ENCODE measurements at places on chromosomes 13 and 19.

- peak; percentile 78 for DNase-seq
Observed at GRCh38 chr19:2273356-2274184, 8.4 kb downstream of the PEAK3 start.

DNA sequence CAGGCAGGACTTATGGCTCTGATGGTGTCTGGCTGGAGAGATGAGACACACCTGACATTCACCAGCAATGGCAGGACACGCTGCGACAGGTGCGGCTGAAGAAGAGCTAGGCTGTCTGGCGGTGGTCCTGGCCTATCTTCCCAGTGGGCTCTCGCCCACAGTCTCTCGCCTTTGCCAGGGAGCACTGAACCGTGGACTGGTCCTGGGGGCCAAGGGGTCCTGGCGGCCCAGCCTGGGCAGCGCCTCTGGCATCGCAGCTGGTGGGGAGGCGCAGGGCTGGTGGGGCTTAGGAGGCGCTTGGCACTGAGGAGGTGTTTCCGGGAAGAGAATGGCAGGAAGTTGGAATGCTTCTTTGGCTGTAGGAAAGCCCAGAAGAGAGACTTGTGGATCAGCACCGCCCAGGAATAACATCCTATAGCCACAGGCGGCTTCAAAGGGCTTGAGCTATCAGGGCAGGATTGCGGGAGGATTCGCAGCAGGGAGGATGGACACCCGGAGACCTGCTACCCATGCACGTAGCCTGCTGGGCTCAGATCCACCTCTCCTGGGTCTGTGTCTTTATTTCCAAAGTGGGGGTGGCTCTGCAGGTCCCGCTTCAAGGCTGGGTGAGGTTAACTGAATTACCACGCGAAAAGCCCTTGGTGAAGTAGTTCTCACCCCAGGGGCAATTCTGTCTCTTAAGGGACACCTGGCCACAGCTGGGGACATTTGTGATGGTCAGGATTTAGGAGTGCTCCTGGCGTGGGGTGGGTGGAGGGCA, 14.6 kb downstream of the KDM4B start:
- no peak for DNase-seq

DNA sequence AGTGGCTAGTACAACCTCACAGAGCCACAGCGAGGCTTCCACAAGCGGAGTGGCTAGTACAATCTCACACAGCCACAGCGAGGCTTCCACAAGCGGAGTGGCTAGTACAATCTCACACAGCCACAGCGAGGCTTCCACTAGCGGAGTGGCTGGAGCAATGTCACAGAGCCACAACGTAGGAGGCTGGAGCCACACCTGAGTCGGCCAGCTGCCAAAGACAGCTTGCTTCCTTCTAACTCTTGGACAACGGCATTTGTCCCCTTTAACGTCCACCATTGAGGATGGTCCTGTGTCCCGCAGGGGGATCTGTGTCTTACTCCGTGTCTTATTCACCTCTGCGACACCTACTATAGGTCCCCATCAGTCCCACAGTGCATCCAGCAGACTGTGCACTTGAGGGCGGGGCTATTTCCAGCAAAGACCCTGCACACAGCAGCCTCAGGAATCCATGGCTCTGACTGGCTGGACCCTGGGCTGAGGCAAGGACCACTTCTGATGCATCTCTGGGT, 3.7 kb downstream of the ZNF787 start:
- no peak for DNase-seq

GRCh38 chr13:21511849-21512248, 52.7 kb upstream of the ZDHHC20 start:
- no peak for DNase-seq

GRCh38 chr19:45817725-45818301, 2.7 kb upstream of the RSPH6A start:
- DNase-seq: no peak

GRCh38 chr19:18647807-18648206, 11.0 kb downstream of the KLHL26 start:
- DNase-seq: no peak

DNA sequence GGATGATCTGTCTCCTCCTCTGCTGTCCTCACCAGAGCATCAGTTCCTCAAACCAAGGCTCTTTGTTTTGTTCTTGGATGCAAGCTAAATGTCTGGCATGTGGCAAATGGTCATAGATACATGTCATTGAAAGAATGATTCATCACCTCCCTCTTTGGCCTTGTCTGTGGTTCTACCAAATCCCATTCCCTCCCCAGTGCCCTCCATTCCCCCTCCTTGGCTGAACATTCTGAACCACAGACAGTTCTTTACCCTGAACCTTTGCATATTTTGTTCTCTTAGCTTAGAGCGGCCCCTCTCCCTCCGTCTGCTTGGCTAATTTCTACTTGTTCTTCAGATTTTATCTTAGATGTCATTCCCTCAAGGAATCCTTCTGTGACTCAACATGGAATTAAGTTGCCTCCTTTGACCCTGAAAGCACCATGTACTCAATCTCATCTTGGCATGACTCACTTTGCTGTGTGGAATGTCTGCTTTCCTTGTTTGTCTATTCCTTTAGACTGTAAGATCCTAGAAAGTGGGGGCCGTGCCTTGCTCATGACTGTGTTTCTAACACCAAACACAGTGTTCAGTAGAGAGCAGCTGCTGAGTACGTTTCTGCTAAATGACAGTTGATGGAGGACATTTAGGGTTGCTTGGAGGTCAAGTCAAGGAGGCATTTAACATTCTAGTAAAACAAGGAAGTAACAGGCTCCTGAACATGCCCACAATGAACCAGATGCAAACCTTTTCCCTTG, 8.1 kb downstream of the ALOX5AP start:
- peak; percentile 64 for DNase-seq

GRCh38 chr13:97278435-97279411, 56.6 kb downstream of the MBNL2 start:
- no peak for DNase-seq

GRCh38 chr13:104014803-104015645, 948.8 kb upstream of the SLC10A2 start:
- no peak for DNase-seq

DNA sequence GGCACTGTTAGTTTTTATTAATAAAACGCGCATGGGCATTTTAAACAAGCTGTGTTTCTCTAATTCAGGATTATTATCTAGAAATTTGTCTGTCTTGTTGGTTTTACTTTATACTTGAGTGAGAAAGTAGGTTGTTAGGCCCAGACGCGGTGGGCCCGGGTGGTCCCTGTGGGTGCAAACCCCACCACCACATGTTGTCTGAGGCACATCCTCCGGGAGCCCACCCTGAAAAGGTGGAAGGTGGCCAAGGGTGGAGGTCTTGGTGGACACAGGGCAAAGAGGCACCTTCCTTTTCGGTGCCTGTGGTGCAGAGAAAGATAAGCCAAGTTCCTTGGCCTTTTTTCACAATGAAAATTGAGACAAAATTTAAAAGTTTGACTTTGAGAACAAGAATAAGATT, 16.6 kb downstream of the ATP4B start:
- DNase-seq: no peak

GRCh38 chr19:34228762-34229161, 25.6 kb upstream of the GARRE1 start:
- DNase-seq: no peak

- DNase-seq: no peak
Observed at GRCh38 chr13:100473087-100473486, 115.5 kb downstream of the GGACT start.

- DNase-seq: no peak
Observed at GRCh38 chr13:76730220-76730619, 156.0 kb downstream of the KCTD12 start.
